ENCODE measurements at places on chromosomes 4 and X.
A peak's percentile ranks its signal among the peaks of the same experiment; 100 is the strongest.

GRCh38 chr4:16203083-16203482 lies 23.2 kb downstream of the TAPT1 start:
- DNase-seq = no peak

GRCh38 chr4:85475631-85476233 lies 782 bp downstream of the ARHGAP24 start:
- peak; percentile 56 for DNase-seq

DNA sequence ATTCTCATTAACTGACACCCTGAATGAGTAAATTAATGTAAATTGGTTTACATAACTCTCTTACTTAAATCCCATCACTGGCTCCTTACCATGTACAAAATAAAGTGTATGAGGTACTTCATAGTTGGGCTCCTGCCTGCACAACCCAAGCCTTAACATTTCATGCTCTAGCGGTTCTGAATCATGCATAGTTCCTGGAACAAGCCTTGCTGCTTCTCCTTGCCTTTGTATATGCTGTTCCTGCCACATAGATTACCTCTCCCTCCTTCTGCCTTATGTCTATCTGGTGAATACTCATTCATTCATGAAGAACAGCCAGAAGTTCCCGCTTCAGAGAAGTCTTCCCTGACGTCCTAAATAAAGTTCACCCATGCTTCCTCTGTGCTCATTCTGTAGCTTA lies 594.7 kb downstream of the SMARCA1 start:
- DNase-seq = no peak

GRCh38 chrX:17798921-17799320 lies 61.6 kb downstream of the SCML1 start:
- DNase-seq = no peak

DNA sequence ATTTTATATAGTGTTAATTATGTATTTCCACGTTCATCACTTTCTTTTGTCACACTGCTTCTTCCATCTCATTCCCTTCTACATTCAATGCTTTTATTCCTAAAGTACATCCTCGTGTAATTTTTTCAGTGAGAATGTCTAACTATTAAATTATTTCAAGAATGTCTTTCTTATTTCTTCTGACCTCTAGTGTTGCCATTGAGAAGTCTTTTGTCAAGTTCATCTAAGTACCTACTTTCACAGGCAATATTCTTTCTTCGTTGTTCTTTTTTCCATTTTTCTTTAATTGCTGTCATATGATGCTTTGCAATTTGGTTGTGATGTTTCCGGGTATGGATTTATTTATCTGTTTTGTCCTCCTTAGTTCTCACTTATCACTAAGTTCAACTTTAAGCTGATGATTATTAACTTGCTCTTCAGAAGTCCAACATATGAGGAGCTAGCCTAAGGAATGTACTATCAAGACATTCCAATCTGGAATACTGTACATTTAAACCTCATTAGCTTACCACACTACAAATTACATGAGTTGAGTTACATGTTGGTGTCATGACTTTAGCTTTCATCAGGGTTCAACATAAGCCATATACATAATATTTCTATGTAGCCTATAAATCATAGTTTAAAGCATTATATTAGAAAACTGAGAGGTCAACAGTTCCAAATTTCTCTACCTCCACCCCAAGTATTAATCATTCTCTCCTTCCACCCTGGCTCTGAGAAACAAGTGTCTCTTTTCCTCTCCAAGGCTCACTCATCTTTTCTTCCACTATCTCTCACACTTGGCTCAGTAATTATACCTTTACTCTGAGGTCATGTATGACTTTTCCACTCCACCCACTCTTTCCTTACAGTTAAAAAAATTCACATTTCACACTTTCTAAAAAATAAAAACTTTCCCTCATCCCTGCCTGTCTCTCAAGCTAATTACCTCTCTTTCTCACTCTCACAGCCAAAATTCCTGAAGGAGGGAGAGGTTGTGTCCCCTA lies 81.5 kb downstream of the COX18 start:
- DNase-seq = peak; percentile 4

DNA sequence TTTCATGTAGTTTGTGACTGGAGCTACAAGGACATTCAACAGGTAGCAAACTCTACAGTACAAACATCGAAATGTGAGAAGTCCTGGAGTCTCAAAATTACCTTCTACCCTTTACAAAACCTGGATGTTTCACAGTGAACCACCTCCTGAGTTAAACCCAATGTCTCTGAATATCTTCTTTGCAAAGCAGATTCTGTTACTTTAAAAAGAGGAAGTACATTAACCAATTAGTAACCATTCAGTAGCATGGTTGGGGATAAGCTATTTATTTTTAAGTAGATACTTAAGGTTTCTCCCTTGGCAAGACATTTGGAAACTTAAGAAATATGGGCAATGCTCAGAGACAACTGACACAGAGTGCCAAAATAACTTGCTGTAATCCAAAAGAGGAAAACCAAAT lies 371.9 kb upstream of the NWD2 start:
- no peak for DNase-seq

- DNase-seq = no peak
Observed at GRCh38 chrX:70497026-70497425, 52.4 kb downstream of the DLG3 start.

- no peak for DNase-seq
Observed at GRCh38 chrX:26722666-26723428, 506.9 kb downstream of the MAGEB5 start.

DNA sequence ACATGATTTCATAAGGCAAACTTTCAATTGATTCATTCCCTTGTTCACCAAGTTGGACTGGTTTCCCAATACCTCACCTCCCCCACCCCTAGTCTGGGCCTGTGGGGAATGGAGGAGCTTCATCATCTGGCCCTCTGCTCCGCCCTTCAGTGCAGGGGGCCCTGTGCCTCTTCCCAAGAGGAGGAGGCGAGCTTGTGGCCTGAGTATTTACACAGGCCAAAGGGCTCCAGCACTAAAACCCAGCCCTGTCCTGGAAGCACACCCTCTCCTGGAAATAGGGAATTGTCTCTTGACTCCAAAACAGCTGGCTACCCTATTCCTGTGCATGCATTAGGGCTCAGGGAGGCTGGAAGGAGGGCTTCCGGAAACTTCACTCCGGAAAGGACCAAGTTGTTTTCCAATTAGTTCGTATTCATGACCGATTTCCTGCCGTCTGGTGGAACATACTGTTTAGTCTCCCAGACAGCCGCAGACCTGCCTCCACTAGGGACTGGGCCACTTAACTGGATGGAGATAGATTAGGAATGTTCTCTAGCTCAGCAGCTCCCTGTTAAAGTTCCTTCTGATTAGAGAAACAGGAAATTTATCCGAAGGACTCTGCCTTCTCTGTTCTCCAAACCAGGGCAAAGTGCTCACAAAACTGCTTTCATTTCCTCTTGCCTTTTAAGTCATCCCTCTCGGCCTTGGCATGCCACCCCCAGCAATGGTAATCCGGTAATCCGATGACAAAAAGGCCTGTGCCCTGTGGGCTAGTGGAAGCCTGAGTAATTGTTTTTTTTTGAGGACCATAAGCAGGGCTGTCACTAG lies 5.8 kb downstream of the SRPX2 start:
- peak; percentile 93 for DNase-seq

GRCh38 chr4:151990201-151990600 lies 229.4 kb upstream of the GATB start:
- no peak for DNase-seq
